ENCODE measurements at places on chromosomes 3 and 15.

DNA sequence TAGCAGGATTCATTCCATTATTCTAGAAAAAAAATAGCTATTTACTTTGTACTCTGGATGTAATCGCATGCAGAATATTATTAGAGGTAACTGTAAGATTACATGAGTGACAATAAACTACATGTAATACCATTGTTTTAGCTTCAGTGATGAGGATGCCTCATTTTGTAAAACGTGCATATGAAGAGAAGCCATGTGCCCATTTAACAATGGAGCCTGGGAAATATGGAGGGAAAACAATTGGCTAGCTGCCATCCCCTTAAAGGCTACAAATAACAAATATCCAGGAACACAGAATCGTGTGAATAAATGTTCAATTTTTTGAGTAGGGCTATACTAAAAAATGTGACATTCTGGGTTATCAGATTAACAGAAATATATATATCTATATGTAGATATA is 151.1 kb downstream of the SAMMSON start:
- DNase-seq = no peak

- no peak for DNase-seq
Measured at GRCh38 chr3:149091983-149092382, 5.7 kb upstream of the HLTF start.

DNA sequence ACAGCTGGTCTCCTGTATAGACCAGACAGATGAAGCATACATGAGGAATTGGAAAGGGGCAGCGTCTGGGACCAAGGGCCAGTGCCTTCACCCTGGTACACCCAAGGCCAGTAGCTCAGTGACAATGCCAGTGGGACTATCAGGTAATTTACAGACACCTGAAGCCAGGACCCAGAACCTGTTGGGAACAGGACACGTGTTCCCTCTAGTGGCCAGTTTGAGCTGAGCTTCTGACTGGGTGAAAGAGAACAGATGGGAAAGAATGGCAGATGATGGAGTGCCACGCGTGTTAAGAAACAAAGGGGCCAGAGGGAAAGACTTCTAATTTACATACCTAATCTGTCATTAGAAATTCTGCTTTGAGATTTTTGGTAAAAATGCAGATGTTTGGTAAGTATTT is 5.1 kb upstream of the SLC25A38 start:
- DNase-seq = peak; percentile 21

GRCh38 chr3:48426401-48426909 is 3.4 kb downstream of the PLXNB1 start:
- no peak for DNase-seq

DNA sequence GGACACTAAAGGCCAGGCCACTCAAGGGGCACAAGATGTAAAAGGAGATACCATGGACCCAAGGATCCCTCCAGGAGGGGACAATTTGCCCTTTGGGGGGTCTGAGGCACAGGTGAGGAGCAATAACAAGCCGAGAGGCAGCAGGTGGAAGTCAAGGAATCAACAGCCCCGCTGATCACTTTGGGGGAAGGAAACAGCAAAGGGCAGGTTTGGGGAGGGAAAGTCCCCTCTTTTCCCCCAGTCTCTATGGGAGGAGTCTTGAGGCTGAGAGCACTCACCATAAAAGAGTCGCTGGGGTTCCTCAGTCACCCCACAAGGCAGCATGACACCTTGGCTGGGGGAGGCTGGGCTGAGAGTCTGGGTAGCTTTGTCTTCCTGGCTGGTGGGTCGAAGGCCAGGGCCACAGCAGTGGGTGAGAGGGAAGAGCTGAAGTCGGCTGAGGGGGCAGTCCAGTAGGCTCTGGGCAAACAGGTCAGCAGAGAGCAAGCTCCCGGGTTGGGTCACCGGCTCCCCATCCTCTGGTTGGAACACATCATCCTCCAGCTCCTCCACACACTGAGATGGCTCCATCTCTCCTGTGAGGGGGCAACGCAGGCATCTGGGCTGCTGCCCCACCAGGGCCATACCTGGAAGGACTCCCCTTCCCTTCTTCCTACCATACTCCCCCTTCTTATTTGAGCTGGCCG is 3.0 kb downstream of the BMF start:
- DNase-seq = peak; percentile 48

DNA sequence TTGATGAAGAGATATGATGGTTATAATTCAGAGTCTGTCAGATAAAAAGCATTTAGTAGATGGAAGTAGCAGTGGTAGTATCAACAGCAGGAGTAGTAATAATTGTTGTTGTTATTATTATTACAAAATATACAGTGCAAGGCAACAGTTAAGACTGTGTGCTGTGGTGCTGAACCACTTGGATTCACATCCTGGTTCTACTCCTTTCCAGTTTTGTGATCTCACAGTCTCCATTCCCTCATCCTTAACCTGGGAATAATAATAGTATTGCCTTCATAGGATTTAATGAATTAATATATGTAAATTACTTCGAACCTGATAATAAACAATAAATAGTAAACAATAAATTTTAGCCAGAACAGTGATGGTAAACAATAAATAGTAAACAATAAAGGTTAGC is 37.1 kb upstream of the TSC22D2 start:
- no peak for DNase-seq

DNA sequence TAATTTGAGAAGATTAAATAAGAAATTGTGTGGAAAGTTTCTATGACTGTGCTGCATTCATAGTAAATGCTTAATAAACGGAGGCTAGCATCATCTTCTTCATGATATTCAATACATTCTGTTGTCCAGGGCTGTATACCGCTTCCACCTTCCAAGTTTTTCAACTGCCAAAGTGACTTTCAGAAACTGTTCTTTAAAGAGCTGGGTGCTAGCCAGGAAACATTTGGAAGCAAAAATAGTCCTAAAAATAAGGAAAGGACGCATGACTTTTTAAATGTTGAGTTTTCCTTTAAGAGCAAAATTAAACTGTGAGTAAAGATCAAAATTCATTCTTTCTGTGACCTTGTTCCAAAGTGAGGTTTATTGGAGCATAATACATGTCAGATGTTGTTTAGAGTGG is 9.4 kb upstream of the ERC2 start:
- no peak for DNase-seq

- no peak for DNase-seq
Measured at GRCh38 chr3:66236281-66236680, 15.5 kb downstream of the SLC25A26 start.

DNA sequence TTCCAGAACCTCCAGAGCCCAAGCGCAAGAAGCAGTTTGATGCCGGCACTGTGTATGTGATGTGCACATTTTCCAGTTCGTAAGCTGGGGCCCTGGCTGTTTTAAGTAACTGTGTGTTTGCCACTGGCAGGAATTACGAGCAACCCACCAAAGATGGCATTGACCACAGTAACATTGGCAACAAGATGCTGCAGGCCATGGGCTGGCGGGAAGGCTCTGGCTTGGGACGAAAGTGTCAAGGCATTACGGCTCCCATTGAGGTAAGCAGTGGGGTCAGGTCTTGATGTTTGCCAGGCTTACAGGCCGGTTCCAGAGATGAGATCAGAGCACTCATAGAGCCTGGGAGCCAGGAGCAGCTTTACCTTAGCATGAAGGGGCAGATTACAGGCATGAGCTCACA is 28.4 kb downstream of the RBM5 start:
- DNase-seq = no peak

DNA sequence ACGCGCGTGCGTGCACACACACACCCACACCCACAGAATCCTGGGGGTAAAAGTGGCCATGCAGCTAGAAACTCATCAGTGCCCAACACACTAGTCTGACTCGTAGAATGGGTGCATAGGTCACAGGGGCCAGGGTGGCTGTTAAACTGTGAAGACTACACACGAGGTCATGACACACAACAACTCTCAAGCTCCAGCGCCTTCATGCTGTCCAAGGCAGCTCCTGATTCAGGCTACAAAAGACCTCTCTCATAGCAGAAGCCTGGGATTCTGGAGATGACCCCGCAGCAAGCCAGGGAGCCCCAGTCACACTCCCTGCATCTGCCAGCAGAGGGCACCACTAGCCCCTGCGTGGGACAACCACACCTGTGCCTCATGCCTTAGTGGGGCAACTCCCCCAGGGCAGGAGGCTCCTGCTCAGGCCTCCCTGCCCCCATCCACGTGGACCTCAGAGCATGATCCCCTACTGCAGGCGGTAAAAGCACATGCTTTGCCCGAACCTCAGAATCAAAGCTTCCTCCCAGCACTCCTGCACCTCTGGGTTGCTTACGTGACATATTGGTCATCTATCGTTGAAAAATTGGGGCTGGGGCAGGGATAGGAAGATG is 93.1 kb downstream of the LRIG1 start:
- peak; percentile 40 for DNase-seq

DNA sequence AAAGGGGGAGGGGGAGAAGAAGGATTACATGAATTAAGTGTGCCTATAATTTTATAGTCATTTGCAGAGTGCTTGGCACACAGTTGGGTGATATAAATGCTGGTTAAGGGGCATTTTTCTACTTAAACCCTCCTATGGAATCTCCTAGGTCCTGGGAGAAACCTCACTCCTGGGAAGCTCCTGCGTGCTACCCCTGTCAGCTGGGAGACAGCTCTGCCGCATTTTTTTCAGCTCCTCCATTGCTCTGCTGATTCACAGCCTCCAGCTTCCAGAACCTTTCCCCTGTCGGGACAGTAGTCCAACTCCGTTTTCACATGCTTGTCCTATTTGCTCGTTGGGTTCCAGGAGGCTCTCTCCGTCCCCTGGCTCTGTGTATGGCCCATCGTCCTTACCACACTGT is 59.2 kb downstream of the CHRD start:
- no peak for DNase-seq

DNA sequence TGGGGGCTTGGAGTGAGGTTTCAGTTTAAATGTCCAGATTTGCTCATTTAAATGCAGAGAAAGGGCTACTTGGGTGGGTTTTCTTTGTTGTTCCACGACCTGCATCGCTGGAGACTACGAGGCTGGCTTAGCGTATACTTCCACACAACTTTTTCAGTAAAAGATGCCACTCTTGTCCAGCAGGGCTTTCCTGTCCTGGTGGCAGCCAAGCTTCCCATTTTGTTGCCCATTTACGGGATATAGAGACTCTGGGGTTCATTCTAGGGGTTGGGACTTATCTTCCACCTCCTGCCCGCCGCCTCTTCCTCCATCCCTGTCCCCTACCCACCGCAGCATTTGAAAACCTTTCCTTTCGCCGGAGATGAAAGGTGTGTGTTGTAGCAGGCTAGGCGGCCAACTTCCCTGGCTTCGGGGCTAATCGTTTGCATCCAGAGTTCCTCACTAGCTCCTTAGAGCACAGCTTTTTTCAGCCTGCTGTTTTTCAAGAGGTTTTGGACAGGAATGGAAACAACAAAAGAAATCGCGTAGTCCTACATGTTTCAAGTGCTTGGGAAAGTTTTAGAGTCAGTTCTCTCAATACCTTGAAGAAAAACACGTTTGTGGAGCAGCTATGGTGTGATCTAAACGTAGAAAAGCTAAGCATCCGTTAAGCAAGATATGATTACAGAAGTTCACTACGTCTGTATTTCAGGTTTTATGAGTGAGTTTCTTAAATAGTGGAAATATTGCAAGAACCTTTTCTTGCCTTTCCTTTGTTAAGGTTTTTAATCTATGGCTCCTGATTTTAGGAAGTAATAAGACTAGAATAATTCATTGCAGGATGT is 843 bp downstream of the CHRNA5 start:
- no peak for DNase-seq

DNA sequence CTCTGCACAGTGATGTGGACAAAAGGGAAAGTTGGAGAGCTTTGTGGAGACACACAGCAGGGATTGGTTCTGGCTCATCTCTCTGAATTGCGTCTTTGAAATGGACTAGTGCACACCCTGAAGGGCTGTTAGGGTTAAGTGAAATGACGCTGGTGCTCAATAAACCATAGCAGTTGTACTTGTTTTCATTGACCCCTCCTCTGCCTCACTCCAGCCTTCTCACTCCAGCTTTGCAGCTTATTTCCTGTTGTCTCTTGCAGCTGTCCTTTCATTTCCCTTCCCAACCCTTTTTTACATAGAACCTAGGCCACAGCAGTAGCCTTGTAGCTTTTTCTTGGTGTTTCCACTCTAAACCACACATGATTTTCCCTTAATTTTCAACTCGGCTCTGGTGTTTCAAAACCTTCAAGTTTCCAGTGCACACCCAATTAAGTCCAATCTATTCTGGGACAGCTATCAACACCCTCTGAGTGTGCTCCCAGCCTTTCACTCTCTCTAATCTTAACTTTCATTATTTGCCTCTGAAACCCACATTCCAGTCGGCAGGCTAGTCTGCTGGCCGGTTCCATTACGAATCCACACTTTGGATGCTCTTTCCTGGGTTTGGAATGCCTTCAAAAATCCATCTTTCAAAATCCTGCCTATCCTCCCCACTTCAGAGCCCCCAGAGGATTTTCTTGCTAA is 6.4 kb downstream of the C3orf52 start:
- DNase-seq = no peak

DNA sequence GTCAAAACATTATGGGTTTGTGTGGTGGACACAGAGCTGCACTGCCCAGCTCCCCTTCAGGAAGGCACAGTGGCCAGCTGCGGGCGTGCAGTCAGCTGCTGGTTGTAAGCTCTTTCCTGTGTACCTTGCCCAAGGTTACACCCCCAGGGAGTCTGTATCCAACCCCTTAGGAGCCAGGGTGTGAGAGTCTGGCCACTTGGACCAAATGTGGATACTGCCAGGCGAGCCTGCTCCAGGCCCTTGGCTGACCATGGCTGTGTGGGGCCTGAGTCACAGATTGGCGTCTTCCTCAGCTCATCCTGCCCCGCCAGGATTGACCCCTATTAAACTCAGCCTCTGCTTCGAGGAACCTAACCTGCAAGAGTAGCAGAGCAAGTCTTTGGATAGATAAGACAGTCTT is 56.9 kb downstream of the ABHD5 start:
- DNase-seq = no peak

GRCh38 chr3:115081444-115081843 is 65.6 kb downstream of the ZBTB20 start:
- DNase-seq = no peak

GRCh38 chr15:43440721-43441281 is 52.2 kb downstream of the TP53BP1 start:
- peak; percentile 92 for DNase-seq

DNA sequence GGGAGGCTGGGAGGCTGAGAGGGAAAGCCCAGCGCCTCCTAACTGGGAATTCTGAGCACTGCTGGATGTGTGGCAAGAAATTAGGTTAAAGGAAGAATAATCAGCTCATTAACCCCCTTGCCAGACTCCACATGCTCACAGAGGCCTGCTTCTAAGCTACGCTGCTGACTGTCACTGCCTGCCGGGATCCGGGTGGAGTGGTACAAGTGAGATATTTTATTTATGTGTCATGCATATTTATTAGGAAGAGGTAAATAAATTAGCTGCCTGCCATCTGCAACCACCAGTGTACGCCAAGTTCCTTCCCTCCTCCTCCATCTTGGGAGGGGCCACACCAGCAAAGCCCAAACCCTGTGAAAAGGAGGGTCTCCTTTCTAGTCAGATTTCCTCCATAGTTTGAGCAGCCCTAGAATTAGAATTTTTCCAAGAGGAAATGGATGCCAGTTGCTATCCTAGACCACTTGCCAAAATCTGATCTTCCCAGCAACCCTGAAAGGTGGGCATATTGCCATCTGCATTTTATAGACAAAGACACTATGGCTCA is 43.5 kb upstream of the GRIP2 start:
- DNase-seq = no peak

- peak; percentile 92 for DNase-seq
Measured at GRCh38 chr3:52174896-52175295, 20.7 kb upstream of the POC1A start.
